ENCODE measurements at places on chromosomes 12 and 14.

- no peak for DNase-seq
Observed at GRCh38 chr12:14193639-14194038, 171.8 kb upstream of the ATF7IP start.

DNA sequence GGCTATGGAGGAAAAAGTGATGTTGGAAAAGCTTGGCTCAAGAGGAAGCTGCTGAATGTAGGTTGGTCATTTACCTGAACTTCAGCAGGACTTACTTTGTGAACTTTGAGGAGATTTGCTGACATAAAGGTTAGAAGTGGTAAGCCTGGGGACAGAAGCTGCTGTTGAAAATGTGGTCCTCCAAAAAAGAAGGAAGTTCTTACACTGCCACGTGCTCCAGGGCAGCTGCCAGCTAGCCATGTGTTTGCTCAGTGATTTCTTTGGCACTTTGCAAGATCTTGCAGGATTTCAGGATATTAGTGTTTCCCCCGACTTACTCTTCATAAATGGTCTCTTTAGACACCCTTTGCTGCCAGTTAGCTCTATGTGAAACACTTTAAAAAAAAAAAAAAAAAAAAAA lies 14.8 kb upstream of the DYRK2 start:
- DNase-seq: no peak

- DNase-seq: no peak
Observed at GRCh38 chr12:57679697-57680096, 14.2 kb upstream of the OS9 start.

- DNase-seq: peak; percentile 50
Observed at GRCh38 chr12:51921017-51921725, 13.9 kb downstream of the ACVRL1 start.

DNA sequence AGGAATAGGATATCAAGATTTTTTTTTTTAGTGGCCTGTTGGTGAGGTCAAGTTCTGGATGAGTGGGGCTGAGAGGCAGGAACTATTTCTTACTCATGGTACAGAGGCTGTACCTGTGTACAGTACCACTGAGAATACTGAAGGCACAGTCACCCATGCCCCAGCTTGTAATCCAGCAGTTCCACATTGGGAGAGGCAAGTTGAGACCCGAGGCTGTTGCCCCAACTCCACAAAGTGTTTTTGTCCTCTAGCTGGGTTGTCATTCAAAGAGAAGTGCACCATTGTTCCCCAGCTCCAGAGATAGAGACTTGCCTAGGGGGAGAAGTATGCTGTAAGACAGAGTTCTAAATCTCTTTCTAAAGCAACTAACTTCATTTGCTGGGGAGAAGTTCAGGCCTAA lies 38.7 kb downstream of the ARID2 start:
- no peak for DNase-seq

- DNase-seq: peak; percentile 77
Observed at GRCh38 chr14:68734231-68734732, 58.6 kb downstream of the ZFP36L1 start.
